Fibroblast of skin of left biceps (primary cell): ENCODE measurements at places on chromosomes 7 and 10.
A peak's percentile ranks its signal among the peaks of the same experiment; 100 is the strongest.

DNA sequence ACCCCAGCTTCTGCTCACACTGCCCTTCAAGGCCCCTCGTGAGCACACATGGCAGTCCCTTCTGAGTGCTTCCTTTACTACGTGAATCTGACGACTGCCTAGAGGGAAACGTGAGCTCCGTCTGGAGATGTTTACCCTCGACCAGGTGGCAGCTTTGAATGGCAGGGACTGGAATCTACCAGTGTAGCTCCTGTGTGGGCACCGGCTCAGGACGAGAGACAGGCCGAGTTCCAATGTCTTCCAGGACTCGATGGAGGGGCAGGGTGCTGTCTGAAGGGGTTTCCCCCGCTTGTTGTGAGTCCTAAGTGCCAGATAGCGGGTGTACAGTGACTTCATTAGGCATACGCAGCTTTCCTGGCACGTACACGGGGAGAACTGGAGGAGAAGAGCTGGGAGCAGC lies 229.9 kb downstream of the ADARB2 start:
- no peak for DNase-seq

- DNase-seq, result no peak
Measured at GRCh38 chr7:75567948-75568595, 76.0 kb downstream of the SPDYE5 start.

GRCh38 chr10:105148921-105149320 lies 507.8 kb downstream of the SORCS3 start:
- no peak for DNase-seq

DNA sequence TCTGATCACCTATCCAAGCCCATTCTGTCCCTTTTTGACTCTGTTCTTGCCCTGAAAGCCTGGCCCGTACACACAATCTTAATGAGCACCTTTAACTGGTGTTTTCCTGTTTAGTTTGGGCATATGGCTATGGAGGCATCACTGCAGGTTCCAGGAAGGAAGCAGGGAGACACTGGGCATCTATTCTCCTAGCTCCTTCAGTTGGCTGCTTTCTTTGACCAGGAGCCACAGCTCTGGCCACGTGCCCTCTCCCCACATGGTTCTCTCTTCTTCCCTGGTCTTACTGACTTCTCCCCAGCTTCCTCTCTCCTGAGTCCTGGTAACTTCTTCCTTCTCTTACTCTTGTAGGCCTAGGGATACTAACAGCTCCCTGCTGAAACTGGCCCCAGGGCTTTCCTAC lies 144.4 kb downstream of the CREB5 start:
- no peak for DNase-seq

- DNase-seq, result no peak
Measured at GRCh38 chr10:118918116-118918515, 111.4 kb upstream of the NANOS1 start.

DNA sequence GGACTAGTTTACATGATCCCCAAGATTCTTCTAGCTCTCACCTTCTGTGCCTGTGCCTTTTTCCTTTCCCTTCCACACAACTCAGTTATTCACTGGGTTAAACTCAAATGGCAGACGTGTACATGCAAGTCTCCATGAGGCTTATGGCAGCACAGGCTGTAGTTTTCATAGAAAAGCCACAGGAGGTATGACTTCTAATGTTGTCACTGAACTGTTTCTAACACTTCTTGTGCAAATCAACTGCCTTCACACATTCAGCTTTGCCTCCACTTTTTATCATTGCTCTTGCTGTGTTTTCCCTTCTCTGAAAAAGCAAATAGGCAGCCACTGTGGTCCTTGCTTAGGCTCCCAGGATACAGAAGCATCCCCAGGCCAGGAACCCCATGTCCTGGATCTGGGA lies 5.3 kb upstream of the GIMAP5 start:
- no peak for DNase-seq

- DNase-seq, result no peak
Measured at GRCh38 chr10:86315549-86315942, 51.0 kb downstream of the GRID1 start.

DNA sequence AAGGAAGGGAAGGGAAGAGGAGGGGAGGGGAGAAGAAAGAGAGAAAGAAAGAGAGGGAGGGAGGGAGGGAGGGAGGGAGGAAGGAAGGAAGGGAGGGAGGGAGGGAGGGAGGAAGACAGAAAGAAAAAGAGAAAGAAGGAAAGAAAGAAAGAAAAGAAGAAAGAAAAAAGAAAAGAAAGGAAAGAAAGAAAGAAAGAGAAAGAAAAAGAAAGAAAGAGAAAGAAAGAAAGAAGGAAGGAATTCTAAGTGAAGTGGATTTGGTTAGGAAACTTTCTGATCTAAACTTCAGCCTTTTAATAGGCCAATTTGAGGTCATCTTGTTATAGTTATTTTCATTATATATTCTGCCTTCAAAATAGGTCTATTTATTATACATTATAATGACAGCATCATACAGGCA lies 4.3 kb downstream of the CAV2 start:
- DNase-seq, result no peak

DNA sequence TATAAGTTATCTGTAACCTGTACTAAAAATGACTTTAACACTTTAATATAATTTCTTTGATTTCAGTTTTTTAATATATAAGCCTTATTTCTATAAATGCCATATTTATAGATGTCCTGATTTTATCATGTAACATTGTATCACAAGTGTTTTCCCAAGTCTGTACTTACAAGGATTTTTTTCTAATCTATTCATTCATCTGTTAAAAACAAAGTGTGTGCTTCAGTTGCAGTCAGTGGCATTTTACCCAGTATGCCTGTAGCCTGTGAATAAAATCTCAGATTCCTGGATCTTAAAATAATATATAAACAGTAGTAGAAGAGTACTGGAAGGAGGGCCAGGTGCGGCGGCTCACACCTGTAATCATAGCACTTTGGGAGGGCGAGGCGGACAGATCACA lies 17.4 kb downstream of the PRKRIP1 start:
- no peak for DNase-seq

GRCh38 chr10:111077479-111077784 lies 603 bp downstream of the ADRA2A start:
- no peak for DNase-seq

- no peak for DNase-seq
Measured at GRCh38 chr7:122198581-122198980, 54.5 kb upstream of the AASS start.

- no peak for DNase-seq
Measured at GRCh38 chr7:147311336-147311735, 1194.7 kb downstream of the CNTNAP2 start.

GRCh38 chr10:28806951-28807759 lies 129.8 kb downstream of the BAMBI start:
- no peak for DNase-seq

- no peak for DNase-seq
Measured at GRCh38 chr7:34298492-34299013, 359.5 kb upstream of the NPSR1 start.

GRCh38 chr10:47381103-47381395 lies 3.0 kb downstream of the ZNF488 start:
- no peak for DNase-seq

- DNase-seq, result no peak
Measured at GRCh38 chr10:34008656-34009055, 674.2 kb upstream of the NRP1 start.

DNA sequence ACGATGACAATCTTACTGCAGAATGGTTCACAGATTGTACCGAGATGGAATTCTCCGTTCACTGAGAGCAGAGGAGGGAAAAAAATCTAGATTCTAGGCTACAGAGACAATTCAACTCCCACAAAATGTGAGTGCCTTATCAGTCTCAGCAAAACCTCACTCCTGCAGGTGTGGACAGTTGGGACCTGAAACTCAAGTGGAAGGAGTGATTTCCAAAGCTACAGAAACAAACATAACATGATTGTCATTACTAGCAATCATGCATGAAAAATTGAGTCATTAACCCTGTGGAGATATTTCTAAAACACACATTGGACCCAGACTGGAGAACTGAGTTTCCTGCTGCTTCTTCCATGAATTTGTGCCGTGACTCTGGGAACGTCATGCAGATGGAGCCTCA lies 70.3 kb downstream of the CALML3 start:
- no peak for DNase-seq

GRCh38 chr10:26311383-26311940 lies 94.9 kb downstream of the GAD2 start:
- no peak for DNase-seq

DNA sequence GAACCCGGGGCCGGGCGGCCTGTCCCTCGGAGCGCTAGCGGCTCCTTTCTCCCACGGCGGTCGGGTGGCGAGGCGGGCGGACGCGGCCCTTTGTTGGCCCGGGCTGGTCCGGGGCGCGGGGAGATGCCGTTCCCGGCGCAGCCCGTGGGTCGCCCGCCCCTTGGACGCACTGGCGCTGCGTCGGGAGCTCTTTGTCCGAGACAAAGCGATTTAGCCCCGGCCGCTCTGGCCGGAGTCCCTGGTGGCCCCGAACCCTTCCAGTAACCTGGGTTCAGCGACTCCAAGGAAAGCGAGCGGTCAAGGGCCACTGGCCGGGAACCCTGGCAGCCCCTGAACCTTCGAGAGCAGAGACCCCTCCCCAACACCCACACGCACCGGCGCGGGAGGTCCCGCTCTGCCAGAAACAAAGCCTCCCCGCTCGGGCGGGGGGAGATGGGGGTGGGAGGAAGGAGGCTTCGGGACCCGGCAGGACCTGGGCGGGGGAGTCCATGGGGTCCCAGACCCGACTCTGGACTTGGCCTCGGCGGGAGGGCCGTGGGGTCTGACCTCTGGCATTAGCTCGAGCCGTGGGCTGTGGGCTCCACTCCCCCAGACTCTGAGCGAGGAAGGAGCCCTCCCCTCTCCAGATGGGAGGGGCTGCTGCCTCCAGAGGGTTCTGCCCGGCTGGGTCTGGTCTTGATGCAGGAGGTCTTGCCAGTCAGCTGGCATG lies 836 bp downstream of the DPYSL4 start:
- no peak for DNase-seq

DNA sequence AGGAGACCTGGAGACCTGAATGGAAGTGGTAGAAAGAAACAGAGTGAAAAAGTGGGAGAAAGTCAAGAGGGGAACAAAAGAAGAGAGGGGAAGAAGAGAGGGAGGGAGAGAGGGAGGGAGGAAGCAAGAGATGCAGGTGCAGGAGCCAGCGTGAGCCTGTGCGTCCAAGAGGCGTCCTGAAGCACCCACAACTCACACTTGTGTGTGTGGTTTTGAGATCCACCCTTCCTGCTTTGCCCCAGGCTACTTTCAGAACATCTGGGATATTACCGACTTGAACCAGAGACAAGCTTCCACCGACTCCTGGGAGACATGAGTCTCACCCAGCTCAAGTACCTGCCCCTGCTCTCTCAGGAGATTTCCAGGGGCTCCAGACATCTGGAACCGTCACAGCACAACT lies 9.8 kb downstream of the AFAP1L2 start:
- no peak for DNase-seq

DNA sequence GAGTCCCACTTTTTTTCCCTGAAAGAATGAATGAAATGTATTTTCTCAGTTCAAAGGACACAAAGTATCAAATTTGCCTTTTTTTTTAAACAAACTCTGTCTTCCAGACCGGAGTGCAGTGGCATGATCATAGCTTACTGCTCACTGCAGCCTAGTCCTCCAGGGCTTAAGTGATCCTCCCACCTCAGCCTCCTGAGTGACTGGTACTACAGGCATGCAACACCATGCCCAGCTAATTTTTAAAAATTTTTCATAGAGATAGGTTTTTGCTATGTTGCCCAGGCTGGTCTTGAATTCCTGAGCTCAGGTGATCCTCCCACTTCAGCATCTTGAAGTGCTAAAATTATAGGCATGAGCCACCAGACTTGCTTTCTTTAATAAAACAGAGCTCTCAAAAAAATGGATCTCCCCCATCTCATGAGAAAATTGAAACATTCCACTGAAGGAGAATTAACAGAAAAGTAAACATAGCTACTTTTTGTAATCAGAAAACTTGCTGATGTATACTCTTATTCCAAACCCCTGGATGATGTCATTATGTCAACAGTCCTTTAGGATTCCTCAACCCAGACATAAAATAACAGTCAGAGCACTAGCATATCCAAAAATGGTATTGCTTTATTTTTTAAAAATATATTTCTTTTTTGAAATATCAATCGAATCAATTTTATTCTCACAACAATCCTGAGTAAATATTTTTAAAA lies 12.3 kb upstream of the TRDMT1 start:
- DNase-seq, result no peak

DNA sequence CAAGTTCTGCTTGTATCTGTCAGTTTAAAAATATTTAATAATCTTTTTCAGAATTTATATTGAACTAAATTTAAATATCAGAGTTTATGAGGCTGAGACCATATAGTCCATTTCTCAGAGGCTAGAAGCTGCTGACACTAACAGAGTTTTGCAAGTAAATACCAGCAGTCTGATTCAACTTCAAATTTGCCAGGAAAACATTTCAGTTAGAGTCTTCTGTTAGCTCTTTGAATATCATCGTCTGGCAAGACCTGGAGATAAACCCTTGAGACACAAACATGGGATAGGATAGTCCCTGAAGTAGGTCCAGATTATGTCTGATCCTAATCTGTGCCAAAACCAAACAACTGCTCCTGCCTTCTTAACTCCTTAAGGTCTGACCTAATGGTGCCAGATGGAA lies 472.8 kb upstream of the STEAP1 start:
- no peak for DNase-seq

GRCh38 chr10:71004176-71005075 lies 116.1 kb upstream of the PCBD1 start:
- DNase-seq, result no peak

DNA sequence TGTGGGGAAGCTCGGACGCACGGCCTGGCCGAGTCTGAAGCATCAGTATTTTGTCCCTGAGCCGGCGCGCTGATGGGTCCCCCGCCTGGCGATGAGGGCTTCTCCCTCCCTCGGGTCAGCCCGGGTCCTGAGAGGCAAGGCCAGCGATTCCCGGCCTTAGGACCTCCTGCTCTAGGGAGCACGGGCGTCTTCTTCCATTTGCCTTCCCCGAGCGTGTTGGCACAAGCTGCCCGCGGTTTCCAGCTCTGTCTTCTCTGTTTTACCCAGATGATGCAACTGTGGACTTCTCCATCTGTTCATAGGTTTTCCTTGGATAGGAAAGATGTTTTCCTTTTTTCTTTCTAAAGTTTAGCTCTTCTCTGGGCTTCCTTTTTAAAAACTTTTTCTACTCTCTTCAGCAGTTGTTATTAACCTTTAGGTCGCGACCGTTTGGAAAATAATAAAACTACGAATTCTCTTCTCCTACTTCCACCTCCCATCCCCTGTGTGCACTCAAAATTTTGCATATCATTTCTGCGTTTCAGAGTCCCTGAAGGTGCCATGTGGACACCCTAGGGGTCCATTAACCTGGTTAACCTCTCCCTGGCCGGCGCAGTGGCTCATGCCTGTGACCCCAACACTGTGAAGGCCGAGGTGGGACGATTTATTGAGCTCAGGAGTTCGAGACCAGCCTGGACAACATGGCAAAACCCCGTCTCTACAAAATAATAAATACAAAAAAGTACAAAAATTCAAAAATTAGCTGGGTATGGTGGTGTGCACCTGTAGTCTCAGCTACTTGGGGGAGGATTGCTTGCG lies 1.4 kb upstream of the SLC25A28 start:
- no peak for DNase-seq

- no peak for DNase-seq
Measured at GRCh38 chr7:27205325-27206280, 5.7 kb upstream of the HOXA13 start.

GRCh38 chr10:89283936-89284475 lies 17.8 kb upstream of the IFIT2 start:
- peak; percentile 89 for DNase-seq

- no peak for DNase-seq
Measured at GRCh38 chr7:1931256-1931950, 261.3 kb downstream of the ELFN1 start.

GRCh38 chr10:103479135-103479534 lies at the start of gene CALHM3:
TSS of gene CALHM3 (minus strand) at chr10:103479240. CDS start at chr10:103479032, 208 bp downstream.
- no peak for DNase-seq
